Vagina (tissue), 2 donors: ENCODE measurements at places on chromosomes 13 and 19.

GRCh38 chr13:35836446-35836845, 294.7 kb downstream of the DCLK1 start:
- no peak for DNase-seq

DNA sequence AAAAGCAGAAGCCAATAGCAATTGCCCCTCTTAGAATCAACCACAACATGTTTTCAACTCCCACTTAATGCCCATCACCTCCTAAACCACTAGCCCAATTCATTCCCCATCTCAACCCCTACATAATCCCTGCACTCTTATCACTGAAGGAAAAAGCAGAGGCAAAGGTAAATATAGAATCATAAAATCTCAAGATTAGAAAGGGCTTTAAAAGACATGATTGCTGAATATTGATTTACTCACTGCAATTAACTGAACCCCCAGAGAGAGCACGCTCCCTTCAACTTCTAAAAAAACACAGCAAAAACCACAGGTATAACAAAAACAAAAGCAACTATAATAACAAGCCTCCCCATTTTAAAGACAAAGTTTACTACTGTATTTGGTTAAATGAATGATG, 15.1 kb upstream of the POU4F1 start:
- no peak for DNase-seq

DNA sequence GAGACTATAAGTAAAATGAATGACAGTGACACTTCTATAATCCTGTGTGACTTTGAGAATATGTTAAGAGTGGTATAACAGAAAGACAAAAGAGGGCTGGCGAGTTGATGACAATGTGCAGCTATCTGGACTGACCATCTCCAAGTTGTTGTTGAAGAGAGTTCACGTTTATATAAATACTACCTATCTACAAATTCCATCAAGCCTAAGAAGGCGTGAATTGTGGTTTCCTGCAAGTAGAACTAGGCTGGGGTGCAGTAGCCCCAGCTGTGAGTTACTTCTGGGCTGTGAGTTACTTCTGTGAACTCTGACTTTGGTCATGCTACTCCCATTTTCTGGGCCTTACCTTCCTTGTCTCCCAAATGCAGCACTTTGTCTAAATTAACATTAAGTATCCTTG, 561.0 kb downstream of the TBC1D4 start:
- no peak for DNase-seq

GRCh38 chr13:40139896-40140520, 484.5 kb downstream of the COG6 start:
- peak; percentile 81 for DNase-seq

DNA sequence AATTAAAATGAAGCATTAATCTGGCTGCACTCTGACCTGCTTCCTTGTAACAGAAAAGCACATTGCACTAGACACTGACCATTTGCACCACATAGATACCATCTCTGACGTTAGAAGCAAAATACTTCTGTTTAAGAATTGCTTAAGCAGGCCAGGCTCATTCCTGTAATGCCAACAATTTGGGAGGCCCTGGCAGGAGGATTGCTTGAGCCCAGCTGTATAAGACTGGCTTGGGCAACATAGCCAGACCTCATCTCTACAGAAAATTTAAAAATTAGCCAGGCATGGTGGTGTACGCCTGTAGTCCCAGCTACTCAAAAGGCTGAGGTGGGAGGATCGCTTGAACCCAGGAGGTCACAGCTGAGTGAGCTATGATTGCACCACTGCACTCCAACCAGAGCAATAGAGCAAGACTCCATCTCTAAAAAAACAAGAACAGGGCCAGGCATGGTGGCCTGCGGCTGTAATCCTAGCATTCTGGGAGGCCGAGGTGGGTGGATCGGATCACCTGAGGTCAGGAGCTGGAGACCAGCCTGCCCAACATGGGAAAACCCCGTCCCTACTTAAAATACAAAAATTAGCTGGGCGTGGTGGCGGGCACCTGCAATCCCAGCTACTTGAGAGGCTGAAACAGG, 7.0 kb upstream of the TLE6 start:
- no peak for DNase-seq

DNA sequence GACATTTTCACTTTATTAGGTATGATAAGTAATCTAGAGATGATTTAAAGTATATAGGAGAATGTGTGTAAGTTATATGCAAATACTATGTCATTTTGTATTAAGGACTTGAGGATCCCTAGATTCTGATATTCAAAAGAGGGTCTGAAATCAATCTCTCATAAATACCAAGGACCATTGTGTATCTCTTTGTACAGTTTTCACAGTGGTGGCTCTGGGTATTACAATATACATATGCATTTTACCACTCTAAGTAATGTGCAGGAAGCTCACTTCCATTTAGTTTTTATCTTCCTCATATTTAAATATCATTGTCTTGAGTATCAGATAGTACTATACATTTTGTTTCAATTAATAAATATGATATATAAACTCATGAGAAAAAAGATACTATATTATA, 862.6 kb upstream of the PCDH20 start:
- no peak for DNase-seq

DNA sequence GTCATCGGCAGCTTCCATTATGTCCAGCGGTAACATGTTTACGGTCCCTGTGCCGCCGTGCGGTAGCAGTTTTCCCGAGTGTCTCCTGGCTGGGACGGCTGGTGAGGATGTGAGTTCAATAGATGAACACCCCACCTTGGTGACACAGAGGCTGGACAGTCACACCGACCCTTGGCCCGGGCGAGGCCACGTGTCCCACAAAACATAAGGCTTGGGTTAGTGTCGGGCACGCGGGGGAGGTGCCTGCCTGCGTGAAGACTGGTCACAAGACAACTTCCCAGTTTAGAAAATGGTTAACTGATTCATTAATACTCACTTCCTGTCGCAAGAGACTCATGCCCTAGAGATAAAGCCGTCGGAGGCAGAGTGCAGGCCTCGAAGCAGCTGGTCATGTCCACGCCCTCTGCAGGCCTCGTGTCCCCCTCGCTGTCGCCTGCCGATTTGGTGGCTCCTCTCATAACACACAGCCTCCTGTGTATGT, 17.2 kb downstream of the RASA3 start:
- no peak for DNase-seq

DNA sequence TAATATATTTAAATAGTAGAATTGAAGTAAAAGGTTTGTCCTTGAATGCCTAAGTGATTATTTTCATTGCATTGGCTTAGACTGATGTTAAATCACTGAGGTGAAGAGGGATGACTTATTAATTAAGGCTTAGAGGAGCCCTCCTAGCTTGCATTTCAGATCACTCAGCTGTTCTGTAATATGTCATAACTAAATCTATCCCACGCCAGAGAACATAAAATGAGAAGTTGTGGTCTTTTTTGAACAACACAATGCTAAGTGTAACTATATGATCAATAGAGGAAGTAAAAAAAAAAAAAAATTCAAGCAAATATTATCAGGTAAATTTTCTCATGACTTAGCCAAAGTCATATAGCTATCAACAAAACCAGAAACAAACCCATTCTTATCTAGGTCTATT, 752.2 kb downstream of the GPC5 start:
- no peak for DNase-seq

GRCh38 chr13:91214031-91214430, 133.5 kb upstream of the MIR17HG start:
- no peak for DNase-seq

GRCh38 chr19:58469241-58470013, 2.5 kb downstream of the ZNF324 start:
- DNase-seq = no peak

GRCh38 chr19:5133986-5134595, 165.2 kb downstream of the KDM4B start:
- no peak for DNase-seq

DNA sequence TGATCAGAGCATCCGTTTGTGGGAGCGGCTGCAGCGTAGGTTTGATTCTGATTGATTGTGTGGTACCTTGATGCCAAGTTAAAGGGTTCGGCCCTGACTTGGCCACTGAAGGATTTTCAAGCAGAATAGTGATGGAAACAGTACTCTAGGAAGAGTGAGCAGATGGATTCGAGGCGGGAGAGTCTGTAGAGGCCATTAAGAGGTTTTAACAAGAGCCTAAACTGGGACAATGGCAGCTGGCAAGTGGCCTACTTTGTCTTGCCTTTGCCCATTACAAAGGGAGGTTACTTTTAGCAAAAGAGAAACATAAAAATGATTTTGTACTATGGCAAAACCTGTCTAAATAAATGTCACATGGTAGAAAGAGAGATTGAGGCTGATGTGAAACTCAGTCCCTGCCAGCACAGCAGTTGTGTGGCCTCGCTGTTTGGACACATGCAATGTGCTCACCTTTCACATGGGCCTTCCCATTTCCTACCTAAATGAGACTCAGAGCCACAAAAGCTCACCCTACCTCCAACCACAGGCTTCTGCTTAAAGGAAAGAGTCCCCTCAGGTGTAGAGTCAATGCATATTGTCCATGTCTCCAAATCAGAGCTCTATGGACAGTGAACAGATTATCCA, 62.4 kb upstream of the RAP2A start:
- DNase-seq = no peak

GRCh38 chr19:17215127-17215971, at the start of gene USE1:
TSS of gene USE1 (plus strand) at chr19:17215357. CDS start at chr19:17215406, 49 bp downstream.
- no peak for DNase-seq

- DNase-seq = no peak
Observed at GRCh38 chr19:5093297-5093928, 124.5 kb downstream of the KDM4B start.

GRCh38 chr13:24888291-24888931, 124.4 kb downstream of the RNF17 start:
- DNase-seq = no peak

GRCh38 chr13:23771956-23772355, 117.2 kb downstream of the MIPEP start:
- DNase-seq = no peak

GRCh38 chr13:110983241-110983640, 68.4 kb upstream of the ANKRD10 start:
- DNase-seq = no peak

DNA sequence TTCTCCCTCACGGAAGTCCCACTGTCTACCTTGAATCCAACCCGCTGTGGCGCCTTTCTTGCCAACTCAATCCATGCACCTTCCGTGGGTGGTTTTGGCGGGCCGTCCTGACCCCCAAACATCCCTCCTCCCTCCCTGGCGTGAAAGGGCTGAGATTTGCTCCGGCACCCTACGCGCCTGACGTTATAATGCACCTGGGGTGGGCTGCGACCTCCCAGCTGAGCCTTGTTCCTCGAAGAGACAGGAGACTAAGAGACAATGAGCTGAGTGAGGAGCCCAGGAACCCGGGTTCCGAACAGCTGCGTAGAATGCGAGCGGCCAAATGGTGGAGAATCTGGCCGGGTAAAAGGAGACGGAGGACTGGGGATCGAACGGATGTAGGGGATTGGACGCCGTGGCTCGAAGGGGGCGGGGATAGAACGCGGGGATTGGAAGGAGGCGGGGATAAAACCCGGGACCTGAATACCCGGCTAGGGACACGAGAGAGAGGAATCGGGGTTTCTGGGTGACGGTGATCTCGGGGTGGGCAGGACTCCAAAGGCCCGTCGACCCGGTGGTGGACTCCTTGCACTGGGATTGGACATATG, at the start of gene CPT1C:
Gene CPT1C (plus strand): TSS at position 461 of the 587 bp plus-strand sequence. CDS start 1,137 bp downstream, outside the sequence.
- DNase-seq = no peak

- DNase-seq = no peak
Observed at GRCh38 chr13:98112456-98112855, 30.4 kb upstream of the FARP1 start.

DNA sequence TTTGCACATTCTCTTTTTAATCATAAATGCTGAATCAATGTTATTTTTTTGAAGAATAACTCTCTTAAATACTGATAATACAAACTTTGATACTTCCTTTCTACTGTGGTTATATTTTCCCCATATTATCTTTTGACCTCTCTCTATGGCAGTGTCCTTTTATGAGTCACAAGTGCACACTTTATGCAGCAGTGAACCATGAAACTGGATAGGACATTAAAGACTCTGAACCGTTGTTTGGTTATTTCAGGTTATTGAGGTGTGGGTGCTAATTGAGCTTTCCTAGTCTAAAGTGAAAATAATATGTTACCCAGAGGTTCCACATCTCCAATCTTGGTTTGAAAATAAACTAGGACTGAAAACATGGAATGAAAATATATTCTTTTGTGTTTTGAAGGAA, 71.4 kb downstream of the DGKH start:
- no peak for DNase-seq
